Upper lobe of right lung (tissue), 1 donor: ENCODE measurements at places on chromosomes 16 and 17. TPM values are rescaled to one million over a fixed set of nuclear protein-coding genes. Genes with fewer than 3 reads are reported as not detected.
A peak's percentile ranks its signal among the peaks of the same experiment; 100 is the strongest.

Gene EFCAB5
- total RNA-seq, result 1.1 TPM

Gene GNG13
- not detected for total RNA-seq

Gene SLC12A3
- total RNA-seq, result not detected

GRCh38 chr17:70157151-70157550 lies 12.2 kb upstream of the KCNJ2 start:
- DNase-seq, result no peak
- no peaks in the 10 kb centered on the region for H3K36me3 ChIP-seq
- H3K4me1 ChIP-seq, result no peaks in the 10 kb centered on the region
- no peak overlapping the region for H3K4me3 ChIP-seq

DNA sequence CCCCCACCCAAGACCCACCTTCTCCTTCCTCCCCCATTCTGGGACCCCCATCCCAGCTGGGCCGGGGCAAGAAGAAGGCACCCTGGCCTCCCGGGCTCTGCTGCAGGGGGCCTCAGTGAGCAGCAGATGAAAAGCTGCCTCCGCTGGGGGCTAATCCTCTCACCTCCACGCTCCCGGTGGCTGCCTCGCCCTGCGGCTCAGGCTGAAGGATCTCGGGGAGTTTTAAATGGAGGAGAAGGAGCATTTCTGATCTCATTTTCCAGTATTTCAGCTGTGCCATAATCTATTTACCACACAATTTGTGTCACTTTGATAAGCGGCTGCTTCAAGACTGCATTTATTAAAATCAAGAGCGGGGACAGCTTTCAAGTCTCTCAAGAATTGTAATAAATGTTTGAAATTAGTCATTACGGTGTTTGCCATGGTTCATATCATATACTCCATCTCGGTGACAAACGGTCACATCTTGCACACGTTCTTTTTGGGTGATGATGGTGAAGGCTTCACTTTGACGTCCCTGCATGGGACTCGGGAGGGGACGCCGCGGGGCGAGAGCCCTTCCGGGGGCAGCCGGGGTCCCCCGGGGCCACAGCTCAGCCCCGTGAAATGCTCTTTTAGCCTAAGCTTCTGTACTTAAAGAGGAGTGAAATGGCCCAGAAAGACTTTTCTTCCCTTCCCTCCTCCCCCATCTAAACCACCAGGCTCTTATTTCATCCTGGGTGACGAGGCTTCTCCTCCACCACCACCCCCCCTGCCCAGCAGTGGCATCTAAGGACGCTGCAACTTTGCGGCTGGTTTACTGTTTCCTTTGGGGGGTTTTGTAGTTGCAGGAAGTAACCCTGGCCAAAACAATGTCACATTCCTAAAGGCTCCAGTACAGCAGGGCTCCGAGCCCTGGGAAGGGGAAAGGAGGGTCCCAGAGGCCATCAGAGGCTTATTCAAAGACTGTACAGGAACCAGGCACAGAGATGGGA lies 313.1 kb upstream of the TNRC6C start:
- no peak overlapping the region for H3K27ac ChIP-seq
- H3K27me3 ChIP-seq, result peaks cover 11% of the 10 kb centered on the region
- H3K4me3 ChIP-seq, result no peak overlapping the region
- no peaks in the 10 kb centered on the region for H3K36me3 ChIP-seq

GRCh38 chr17:51662204-51663056 lies 402.1 kb downstream of the UTP18 start:
- DNase-seq, result no peak
- no peaks in the 10 kb centered on the region for H3K27me3 ChIP-seq

DNA sequence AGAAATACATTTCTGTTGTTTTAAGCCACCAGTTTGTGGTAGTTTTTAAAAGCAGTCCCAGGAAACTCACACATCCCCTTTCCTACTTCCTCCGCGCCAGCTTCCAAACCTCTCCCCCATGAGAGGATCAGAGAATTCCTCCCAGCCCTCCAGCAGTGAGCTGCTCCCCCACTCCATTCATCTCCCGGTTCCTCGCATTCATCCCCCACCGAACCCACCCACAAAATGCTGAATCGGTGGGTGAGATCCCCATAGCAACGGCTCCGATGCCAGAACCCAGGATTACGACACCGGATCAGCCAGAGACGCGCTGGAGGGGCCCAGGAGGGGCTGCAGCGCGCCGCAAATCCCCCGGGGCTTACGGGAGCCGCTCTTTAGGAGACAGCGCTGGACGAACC lies 251.4 kb upstream of the RPL38 start:
- no peak overlapping the region for H3K27ac ChIP-seq
- DNase-seq, result no peak
- H3K36me3 ChIP-seq, result no peaks in the 10 kb centered on the region

GRCh38 chr17:16622540-16623277 lies 30.9 kb downstream of the ZNF624 start:
- no peaks in the 10 kb centered on the region for H3K4me1 ChIP-seq
- H3K27me3 ChIP-seq, result no peaks in the 10 kb centered on the region
- H3K4me3 ChIP-seq, result no peak overlapping the region
- H3K36me3 ChIP-seq, result peaks cover 8% of the 10 kb centered on the region

DNA sequence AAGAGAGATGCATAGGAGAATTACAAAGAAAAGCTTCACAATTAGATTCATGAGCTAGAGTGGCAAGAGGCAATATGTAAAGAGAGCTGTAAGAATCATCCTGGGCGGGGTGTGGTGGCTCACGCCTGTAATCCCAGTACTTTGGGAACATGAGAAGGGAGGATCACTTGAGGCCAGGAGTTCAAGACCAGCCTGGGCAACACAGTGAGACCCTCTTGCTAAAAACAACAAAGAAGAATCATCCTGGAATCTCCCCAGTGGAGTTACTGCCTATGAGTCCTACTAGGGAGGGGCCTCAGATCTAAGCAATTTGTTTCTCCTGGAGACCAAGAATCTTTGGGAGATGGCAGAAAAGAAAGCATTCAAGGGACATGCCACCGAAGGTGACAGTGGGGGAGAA lies 119.1 kb downstream of the HIC1 start:
- peaks cover 4% of the 10 kb centered on the region for H3K36me3 ChIP-seq
- no peak for DNase-seq
- H3K4me1 ChIP-seq, result peaks cover 76% of the 10 kb centered on the region
- H3K27ac ChIP-seq, result peak overlapping the region; percentile 80

- no peaks in the 10 kb centered on the region for H3K27me3 ChIP-seq
- no peaks in the 10 kb centered on the region for H3K36me3 ChIP-seq
Observed at GRCh38 chr17:57923182-57923872, 31.9 kb downstream of the CUEDC1 start.

DNA sequence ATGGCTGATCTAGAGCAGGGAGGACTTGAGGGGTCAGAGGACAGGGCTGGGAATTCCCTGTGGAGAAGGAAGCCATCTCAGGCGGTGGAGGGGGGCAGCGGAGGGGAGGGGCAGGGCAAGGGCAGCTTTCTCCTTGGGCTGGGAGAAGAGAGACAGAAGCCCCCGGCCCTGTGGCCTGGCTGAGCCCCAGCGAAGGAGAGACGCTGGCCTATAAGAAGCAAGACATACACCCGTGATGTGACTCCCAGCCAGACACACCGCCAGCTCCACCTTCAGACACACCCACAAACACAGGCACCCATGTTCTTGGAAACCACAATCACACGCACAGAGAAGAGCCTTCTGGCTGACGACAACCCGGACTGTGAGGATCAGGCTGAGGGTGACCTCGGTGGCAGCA lies 10.0 kb downstream of the TRPV3 start:
- no peak overlapping the region for H3K27ac ChIP-seq
- DNase-seq, result no peak
- no peak overlapping the region for H3K4me3 ChIP-seq
- no peaks in the 10 kb centered on the region for H3K27me3 ChIP-seq
- no peaks in the 10 kb centered on the region for H3K36me3 ChIP-seq

DNA sequence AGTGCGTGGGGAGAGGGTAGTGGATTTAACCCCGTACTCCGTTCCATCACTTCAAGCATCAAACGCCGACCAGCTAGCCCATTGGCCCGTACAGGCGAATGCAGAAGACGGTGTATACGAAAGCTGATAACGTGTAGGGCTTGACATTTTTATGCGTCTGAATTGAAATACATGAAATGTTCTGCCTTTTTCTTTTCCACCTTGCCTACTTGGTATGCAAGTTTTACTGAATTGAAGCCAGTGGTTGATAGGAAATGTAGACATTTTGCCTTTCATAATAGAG lies 834 bp upstream of the STAT3 start:
- H3K4me1 ChIP-seq, result peaks cover 34% of the 10 kb centered on the region
- no peaks in the 10 kb centered on the region for H3K36me3 ChIP-seq
- H3K27me3 ChIP-seq, result no peaks in the 10 kb centered on the region

- H3K4me3 ChIP-seq, result no peak overlapping the region
- H3K36me3 ChIP-seq, result no peaks in the 10 kb centered on the region
- H3K4me1 ChIP-seq, result peaks cover 22% of the 10 kb centered on the region
- no peaks in the 10 kb centered on the region for H3K27me3 ChIP-seq
- no peak for DNase-seq
Observed at GRCh38 chr17:27568811-27569210, 62.2 kb upstream of the LGALS9 start.

- DNase-seq, result no peak
- no peaks in the 10 kb centered on the region for H3K27me3 ChIP-seq
- no peaks in the 10 kb centered on the region for H3K4me1 ChIP-seq
- no peak overlapping the region for H3K4me3 ChIP-seq
- no peaks in the 10 kb centered on the region for H3K36me3 ChIP-seq
- H3K27ac ChIP-seq, result no peak overlapping the region
Observed at GRCh38 chr16:82119405-82119804, 50.6 kb downstream of the MPHOSPH6 start.

DNA sequence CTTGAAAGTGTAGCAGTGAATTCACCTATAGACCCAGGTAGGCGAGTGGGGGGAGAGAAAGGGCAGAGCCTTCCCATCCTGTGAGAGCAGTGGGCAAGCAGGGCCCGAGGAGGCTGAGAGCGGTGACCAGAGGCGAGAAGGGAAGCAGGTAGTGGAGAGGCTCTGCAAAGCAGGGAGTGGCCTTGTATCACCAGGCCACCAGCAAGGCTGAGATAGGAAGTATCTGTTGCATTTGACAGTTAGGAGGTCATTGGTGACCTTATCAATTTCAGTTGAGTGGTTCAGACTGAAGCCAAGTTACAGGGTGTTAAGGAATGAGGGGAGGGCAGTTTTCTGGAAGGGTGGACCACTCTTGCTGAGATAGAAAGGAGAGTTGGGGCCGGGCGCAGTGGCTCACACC lies 10.7 kb upstream of the HSD3B7 start:
- H3K4me3 ChIP-seq, result no peak overlapping the region
- H3K4me1 ChIP-seq, result no peaks in the 10 kb centered on the region
- H3K36me3 ChIP-seq, result peaks cover 86% of the 10 kb centered on the region
- DNase-seq, result no peak

DNA sequence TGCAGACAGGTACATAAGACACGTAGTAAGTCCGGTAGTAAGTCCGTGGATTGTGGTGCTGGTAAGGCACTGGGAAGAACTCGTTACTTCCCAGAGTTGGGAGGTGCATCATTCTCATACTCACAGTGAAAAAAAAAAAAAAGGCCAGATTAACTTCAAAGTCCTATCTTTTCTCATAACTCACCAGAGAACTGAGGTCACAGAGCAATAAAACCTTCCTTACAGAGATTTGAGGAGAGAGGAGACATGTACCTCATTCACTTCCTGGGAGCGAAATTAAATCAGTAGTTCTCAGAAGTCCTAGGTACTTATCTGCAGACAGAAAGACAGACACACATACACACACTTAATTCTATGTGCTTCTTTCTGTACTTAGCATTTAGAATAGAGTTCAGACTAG lies 22.5 kb downstream of the MPHOSPH6 start:
- H3K27me3 ChIP-seq, result no peaks in the 10 kb centered on the region
- no peak overlapping the region for H3K27ac ChIP-seq
- peaks cover 33% of the 10 kb centered on the region for H3K36me3 ChIP-seq
- H3K4me3 ChIP-seq, result no peak overlapping the region
- H3K4me1 ChIP-seq, result no peaks in the 10 kb centered on the region
